GM23248 (cell line): ENCODE measurements at places on chromosomes 12 and 14. TPM values are rescaled to one million over a fixed set of nuclear protein-coding genes. Genes with fewer than 3 reads are reported as not detected.

DNA sequence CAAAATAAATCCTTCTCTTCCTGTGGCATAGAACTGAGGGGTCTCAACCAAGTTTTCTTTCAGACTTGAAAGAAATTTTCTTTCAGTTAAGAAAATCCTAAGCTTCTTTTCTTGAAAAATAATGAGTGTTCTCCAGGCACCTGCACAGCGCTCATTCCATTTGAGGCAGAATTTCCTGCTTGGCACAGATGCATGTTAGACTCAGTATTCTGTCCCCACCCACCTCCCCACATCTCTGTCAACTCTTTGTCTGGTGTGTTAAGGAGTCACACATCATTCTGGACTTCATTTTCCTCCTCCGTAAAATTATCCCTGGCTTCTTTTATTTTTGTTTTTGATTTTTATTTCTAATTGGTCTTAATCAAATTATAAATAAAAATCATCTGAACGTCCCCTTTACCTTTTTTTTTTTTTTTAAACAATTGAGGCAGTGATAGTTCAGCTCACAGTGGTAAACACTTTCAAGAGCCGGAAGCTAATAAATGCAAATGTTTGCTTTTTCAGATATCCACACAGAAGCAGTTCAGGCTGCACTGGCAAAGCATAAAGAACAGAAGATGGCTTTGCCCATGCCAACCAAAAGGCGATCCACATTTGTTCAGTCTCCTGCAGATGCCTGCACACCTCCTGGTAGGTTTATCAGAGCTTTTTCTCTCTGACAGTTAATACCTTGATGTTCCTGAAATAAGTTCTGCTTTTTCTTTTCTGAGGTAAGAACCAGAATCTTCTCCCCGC lies 104.0 kb upstream of the ATF1 start:
- no peak for DNase-seq
- H3K36me3 ChIP-seq = peaks cover 4% of the 10 kb centered on the region; the same call in 1 of the 2 replicates
- H3K27ac ChIP-seq = no peak overlapping the region
- H3K4me1 ChIP-seq = no peaks in the 10 kb centered on the region
- no peaks in the 10 kb centered on the region for H3K27me3 ChIP-seq

DNA sequence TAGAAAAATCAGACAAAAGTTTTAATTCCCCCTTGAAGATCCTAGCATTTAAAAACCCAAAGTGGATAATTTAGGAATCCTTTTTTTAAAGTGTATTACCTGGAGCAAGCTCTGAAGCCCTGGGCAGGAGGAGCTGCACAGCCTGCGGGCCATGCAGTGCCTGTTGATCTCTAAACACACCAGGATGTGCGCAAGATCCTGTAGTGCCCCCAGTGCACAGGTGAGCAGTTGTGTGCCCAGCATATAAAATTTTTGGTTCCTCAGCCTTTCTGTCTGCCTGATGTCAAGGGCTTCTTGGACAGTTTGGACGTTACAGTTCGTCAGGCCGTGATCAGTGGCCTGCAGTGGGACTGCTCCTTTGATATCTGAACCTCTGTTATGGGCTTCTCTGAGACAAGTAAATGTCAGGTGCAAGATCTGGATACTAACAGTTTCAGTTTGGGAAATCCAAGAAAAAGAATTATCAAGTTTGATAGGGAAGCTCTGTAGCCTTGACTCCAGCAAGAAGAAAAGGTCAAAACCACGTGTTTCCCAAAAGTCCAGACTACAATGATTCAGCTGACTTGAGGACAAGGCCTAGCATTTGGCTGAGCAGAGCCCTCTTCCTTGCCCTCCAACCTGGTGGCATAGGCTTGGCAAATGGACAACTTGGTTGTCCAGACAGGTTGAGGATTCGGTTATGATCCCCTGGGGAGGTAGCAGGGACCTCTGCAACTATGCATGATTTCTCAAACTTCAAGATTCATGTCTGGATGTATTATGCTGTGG lies 1.0 kb downstream of the ATXN7L3B start:
- peak; percentile 40 for DNase-seq
- H3K36me3 ChIP-seq = 0 out of 2 replicates have a peak, but pooled peaks cover 12% of the 10 kb centered on the region
- no peaks in the 10 kb centered on the region for H3K27me3 ChIP-seq
- peak overlapping the region; percentile 95 for H3K27ac ChIP-seq

Gene RTL1
- 0.19 and 0.36 TPM in 2 replicates for polyA plus RNA-seq

DNA sequence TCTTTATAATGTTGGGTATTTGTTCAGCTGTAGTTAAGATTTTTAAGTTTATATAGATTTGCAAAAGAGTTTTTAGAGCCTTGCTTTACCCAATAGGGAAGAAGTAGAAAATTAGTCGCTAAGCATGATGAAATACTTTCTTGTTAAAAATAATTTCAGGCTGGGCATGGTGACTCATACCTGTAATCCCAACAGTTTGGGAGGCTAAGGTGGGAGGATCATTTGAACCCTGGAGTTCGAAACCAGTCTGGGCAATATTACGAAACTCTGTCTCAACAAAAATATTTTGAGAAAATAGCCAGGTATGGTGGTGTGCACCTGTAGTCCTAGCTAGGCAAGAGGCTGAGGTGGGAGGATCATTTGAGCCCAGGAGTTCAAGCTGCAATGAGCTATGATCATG lies 18.7 kb upstream of the SCFD1 start:
- H3K27me3 ChIP-seq = no peaks in the 10 kb centered on the region
- peaks cover 67% of the 10 kb centered on the region for H3K36me3 ChIP-seq
- no peak overlapping the region for H3K4me3 ChIP-seq
- no peak for DNase-seq
- no peak overlapping the region for H3K27ac ChIP-seq
- 0 out of 2 replicates have a peak, but pooled peaks cover 7% of the 10 kb centered on the region for H3K4me1 ChIP-seq
